ENCODE measurements at places on chromosomes 4 and X.
A peak's percentile ranks its signal among the peaks of the same experiment; 100 is the strongest.

DNA sequence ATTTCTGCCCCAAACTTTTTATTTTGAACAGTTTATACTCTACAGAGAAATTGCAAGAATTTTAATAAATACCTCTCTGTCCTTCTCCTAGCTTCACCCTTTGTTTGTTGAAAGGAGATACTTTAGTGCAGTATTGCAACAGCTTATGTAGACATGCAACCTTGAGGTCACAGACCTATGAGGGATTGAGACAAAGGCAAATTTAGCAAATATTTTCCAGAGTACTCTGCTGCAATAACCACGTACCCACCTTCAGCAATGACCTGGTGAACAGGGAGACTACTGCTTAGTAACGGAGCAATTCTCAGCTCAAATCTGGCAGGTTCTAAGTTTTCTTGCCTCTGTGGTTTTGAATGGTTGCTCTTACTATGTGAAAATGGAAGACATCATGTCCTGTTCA lies 13.2 kb downstream of the FGA start:
- DNase-seq: no peak

GRCh38 chrX:65745427-65745826 lies 78.0 kb downstream of the MSN start:
- no peak for DNase-seq

DNA sequence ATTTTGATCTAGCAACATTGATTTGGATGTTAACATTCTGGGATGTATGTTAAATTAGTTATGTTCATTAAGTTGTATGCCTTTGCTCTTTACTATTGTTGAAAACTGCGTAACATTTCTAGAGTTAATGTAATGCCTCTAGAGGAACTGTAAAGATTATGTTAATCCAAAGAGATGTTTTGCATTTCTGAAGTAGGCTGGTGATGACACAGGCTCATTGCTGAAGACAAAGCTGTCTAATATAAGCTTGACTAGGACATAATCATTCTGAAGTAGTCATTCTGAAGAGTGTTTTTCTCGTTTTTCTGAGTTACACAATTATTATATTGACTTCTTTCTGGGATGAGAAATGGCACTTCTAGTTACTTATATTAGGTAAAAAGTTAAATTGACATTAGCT lies 72.9 kb downstream of the LRP2BP start:
- no peak for DNase-seq

- DNase-seq: no peak
Measured at GRCh38 chr4:129371926-129372325, 276.0 kb downstream of the C4orf33 start.

DNA sequence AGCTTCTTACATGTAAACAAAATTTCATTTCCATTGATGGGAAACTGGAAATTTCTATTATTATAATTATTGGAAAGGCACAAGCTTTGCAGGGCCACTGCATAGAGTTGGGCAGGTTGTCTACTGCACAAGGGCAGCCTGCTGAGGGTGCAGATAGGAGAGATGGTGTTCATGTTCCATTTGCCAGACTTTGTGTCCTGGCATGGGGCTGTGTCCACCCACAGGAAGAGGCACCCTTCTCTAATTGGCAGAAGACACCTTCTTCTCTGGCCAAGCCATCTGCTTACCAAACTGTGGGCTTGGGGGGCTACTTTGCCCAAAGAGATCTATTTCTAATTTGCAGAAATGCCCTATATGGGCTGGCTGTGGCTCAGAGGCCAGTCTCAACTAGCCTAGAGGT lies 140.7 kb downstream of the GATB start:
- DNase-seq: no peak

GRCh38 chr4:26088433-26088928 lies 174.5 kb downstream of the SMIM20 start:
- peak; percentile 53 for DNase-seq

GRCh38 chrX:103158317-103158621 lies 56.6 kb upstream of the BEX4 start:
- DNase-seq: no peak

DNA sequence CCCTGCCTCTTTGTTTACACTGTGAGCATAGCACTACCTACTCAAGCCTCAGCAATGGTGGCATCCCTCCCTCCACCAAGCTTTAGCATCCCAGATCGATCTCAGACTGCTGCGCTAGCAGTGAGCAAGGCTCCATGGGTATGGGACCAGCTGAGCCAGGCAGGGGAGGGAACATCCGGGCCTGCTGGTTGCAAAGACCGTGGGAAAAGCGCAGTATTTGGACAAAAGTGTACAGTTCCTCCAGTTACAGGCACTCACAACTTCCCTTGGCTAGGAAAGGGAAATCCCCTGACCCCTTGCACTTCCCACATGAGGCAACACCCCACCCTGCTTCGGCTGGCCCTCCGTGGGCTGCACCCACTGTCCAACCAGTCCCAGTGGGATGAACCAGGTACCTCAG lies 26.5 kb downstream of the EGF start:
- no peak for DNase-seq

- DNase-seq: no peak
Measured at GRCh38 chrX:40154853-40155588, 57.3 kb upstream of the BCOR start.

DNA sequence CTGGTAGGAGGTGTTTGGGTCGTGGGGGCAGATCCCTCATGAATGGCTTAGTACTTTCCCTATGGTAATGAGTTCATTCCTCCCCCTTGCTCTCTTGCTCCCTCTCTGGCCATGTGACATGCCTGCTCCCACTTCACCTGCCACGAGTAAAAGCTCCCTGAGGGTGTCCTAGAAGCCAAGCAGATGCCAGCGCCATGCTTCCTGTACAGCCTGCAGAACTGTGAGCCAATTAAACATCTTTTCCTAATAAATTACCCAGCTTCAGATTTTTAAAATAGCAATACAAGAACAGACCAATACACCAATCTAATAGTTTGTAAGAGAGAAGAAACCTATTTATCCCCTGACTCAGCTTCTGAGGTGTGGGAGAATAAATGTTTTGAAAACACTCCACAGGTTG lies 60.5 kb downstream of the FGFBP1 start:
- no peak for DNase-seq

- peak; percentile 37 for DNase-seq
Measured at GRCh38 chr4:177047070-177047850, 254.5 kb upstream of the VEGFC start.

DNA sequence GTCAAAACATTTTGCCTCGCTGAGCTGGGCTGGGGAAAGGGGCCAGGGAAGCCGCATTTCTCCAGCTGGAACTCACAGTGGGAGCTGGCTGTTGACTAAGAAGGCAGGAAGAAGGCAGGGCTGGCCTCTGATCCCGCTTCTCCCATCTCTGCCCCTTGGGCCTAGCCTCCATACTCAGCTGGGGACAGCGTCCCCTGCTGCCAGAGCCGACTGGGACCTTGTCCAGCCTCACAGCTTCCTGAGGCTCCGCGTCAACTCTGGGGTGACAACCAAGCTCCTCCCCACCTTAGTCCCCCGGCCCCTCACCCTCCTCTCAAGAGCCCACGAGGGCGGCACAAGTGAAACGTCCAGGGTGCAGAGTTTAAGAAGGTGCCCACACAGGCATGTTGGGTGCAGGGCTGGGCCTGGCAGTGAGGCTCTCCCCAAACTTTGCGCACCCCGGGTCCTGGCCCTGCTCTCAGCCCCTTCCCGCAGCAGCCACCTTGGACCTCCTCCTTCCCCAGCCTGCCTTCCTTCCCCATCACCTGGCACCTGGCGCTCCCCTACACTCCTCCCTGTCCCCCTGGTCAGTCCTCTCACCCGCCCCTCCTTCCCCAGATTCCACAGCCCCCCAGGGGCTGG lies 100.8 kb downstream of the PSAPL1 start:
- no peak for DNase-seq

DNA sequence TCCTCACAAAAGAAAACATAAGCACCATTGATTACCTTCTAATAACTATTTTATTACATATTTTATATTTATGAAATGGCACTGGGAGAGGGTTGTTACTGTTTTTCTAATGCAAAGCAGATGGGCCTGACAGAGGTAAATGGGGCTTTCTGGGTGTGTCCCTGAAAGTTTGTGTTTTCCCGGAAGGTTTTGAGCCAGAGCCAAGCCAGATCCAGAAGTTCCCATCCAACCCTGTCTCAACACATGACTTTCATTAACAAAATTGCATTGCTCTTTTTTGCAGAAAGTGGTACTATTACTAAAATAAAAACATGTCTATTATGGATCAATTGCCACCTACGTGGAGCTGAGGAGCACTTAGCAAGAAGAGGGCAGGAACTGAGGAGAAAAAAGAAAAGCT lies 181.3 kb downstream of the RAB28 start:
- no peak for DNase-seq

DNA sequence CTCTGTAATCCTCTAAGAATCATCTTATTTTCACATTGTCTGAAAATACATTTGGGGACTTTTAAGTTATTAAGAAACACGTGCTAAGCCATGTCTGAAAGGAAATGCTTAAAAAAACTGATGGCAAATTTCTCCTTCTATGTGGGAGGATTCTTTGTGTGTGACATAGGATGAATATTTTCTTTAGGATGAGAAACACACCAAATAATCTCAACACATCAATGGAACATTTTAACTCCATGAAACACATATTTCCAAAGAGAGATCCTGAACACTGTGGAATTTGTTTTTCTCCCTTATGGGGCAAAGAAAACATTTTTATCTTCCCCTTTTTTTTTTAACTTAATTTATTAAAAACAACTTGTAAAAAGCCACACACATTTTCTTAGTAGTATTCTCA lies 153.8 kb upstream of the ANKRD50 start:
- DNase-seq: no peak

GRCh38 chr4:142875117-142875516 lies 29.0 kb upstream of the INPP4B start:
- DNase-seq: no peak

GRCh38 chr4:54234497-54235205 lies 5.6 kb downstream of the PDGFRA start:
- DNase-seq: no peak

DNA sequence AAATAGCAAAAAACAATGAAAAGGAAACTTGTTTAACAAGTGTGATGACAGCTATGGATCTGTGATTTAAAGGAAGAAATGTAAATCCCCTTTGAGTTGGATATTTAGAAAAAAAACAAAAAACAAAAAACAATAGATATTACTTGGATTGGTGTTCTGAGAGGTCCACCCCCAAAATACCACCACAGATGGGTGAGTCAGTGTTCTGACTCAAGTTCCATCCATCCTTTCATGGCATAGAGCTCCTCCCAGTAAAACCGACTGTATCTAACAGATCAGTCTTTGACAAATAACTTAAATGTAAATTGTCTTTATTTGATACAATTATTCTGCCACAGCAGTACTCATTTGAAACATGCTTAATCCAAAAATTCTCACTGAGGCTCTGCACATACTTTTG lies 27.4 kb downstream of the TMPRSS11B start:
- DNase-seq: no peak

- DNase-seq: no peak
Measured at GRCh38 chr4:11138964-11139363, 289.7 kb downstream of the HS3ST1 start.

- DNase-seq: no peak
Measured at GRCh38 chrX:150982235-150982787, 824 bp upstream of the HMGB3 start.

DNA sequence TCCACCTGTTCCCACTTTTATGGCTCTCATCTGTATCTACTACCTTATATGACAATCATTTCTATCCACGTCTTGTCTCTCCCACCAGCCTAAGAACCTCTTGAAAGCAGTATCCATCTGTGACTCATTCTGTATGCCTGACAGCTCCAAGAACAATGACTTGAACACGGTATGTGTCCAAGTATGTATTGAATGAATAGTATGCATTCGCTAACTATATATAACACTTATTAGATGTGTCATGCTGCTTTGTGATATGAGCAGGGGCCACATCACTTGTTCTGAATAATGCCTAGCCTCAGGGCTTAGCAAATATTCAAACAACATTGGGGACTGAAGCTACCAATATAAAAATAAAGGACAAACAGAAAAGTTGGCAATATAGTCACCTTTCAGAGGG lies 4.9 kb downstream of the OPHN1 start:
- DNase-seq: no peak

DNA sequence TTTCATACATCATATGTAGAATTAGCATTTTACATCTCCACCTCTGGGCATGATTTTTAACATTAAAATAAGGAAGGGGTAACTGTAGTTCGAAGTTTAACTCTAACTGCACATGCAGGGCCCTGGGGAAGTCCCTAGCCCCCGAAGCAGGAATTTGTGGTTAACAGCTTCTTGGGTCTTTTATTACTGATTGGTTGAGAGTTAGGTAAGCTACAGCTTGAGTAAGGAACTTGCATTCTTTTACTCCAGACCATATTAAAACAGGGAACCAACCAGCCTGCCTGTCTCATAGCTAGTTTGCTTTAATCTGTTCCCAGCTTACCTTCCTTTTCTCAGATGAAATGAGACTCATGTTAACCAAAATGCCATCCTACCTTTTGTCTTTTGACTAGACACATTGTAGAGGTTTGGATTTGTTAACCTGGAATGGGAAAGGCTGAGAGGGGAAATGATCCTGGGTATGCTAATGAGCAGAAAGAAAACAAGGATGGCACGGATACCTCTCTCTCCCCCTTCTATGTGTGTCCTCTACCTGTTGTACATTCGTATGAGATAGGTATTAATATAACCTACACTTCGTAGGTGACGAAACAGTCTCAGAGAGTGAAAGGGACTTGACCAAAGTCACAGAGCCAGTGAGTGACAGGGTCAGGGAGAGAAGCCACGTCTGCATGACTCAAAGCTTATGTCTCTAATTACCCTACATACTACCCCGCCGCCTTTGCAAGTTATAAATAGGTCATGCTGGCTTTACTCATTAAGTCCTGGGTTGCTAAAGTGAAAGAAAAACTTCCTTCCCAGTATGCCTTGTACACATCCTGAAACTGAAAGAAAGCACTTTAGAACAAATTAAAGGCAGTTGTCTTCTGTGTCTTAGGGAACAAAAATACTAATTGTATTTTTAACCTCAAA lies 119.5 kb upstream of the AFF2 start:
- peak; percentile 69 for DNase-seq

- no peak for DNase-seq
Measured at GRCh38 chr4:66097218-66097617, 426.9 kb upstream of the EPHA5 start.

DNA sequence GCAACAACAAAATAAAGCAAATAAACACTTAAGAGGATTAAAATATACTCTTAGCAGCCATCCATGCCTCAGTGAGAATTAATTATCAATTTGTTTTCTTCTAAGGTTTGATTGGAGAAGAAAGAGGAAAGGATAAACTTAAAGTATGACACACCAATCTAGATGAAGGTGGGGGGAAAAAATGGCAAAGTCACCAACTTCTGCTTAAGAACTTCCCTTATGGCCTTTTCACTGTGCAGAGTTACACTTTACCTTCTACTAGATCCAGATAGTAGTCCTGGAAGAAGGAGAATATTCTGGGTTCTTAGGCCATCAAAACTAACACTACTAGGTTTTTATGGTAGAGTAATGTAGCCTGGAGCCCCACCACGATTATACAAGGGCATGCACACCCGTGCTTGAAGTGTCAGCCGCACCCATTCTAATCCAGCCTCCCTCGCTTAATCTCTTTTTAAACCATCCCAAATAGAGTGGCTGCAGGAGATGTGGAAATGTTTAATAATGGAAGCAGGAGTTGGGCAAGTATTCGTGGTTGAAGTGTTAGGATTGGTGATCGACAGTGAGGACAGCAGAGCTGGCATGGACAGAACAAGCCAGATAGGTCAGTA lies 14.1 kb downstream of the ENPEP start:
- no peak for DNase-seq

Data from CD4-positive, alpha-beta T cell (primary cell).